CD4-positive, alpha-beta T cell treated with Interferon gamma for 1 hour (primary cell): ENCODE measurements at places on chromosomes 7 and 10.

DNA sequence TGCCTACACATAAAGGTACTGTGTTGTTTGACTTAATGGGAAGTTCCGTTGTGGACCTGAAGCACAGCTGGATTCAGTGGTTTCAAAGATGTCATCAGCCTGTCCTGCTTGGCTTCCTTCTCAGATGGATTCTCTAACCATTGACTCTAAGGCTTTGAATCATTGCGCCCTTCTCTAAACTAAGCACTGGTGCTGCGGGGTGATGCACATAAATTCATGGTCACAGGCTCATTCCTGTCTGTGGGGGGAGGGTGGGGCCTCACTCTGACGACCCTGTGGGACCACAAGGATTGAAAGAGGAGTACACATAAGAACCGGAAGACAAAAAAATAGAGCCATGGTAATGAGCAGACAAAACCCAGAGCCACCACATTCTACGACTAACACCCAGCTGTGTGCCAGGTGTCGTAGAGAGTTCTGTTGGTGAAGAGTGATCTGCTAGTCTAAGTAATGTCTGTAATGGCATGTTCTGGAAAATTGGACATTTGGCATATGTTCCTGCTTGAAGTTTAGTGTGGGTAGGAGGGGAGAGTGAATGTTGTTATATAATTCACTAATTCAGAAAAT lies 97.3 kb upstream of the YAE1 start:
- DNase-seq, result no peak

GRCh38 chr10:86193841-86194240 lies 172.8 kb downstream of the GRID1 start:
- DNase-seq, result no peak

- DNase-seq, result no peak
Measured at GRCh38 chr10:124946945-124947344, 5.0 kb downstream of the ZRANB1 start.

GRCh38 chr7:131238347-131238931 lies 89.2 kb upstream of the MKLN1 start:
- DNase-seq, result no peak

GRCh38 chr10:110600487-110601101 lies 33.1 kb downstream of the SMC3 start:
- DNase-seq, result peak; percentile 8
